ENCODE measurements at places on chromosomes 1 and 21.

- peak; percentile 97 for DNase-seq
Observed at GRCh38 chr1:207751790-207752455, at the start of gene CD46. CD46 (plus strand) TSS chr1:207752054; CDS start chr1:207752213, 159 bp downstream.

- DNase-seq = no peak
Observed at GRCh38 chr1:47883963-47884362, 113.2 kb downstream of the TRABD2B start.

DNA sequence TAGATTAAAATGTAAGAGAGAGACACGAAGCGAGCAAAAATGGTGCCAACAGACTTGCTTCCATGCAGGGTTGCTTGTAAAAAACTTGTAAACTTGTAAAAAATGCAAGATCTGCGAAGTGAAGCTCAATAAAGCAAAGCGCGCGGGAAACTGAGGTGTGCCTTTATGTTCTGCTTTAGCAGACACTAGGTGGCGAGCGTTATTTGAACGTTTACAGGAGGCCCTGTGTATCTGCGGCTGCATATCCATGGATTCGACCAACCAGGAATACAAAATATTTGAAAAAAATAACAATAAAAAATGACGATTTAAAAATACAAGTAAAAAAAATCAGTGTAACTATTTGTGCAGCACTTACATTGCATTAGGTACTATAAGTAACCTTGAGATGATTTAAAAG, 1.5 kb downstream of the UBE2G2 start:
- DNase-seq = peak; percentile 31

DNA sequence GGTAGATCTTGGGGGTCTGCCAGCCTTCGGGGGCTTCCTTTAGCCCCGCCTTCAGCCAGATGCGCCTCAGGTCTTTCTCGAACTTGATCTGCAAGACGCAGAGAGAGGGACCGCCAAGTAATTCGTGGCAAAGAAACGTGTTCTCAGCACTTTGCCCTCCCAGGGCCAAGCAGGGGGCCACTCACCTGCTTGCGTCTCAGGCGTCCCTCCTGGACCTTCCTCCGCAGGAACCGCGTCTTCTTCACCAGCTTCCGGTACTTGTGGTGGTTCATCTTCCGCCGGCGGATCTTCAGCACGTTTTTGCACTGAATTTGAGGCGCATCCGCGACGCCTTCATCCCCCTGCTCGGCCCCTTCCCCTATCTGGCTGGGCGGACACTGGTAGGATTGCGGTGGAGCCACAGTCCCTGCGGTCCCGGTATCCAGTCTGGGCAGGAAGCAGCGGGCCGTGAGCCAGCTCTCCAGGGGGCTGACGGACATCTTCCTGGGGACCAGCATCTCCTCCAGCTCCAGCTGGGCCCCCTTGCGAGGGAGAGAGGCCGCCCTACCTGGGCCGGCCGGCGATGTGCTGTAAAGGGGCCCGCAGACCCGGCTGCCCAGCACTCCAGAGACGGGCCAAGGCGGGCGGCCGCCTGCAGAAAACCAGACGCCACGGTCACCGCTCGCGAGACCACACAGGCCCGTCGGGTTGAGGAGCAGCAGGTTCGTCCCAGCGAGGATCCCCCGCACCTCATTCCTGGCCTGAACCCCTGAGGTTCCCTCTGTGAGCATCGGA, 1.0 kb downstream of the AURKAIP1 start:
- DNase-seq = no peak

GRCh38 chr1:222736972-222737371, at the start of gene FAM177B:
FAM177B (plus strand) TSS chr1:222737202; CDS start chr1:222746546, 9,344 bp downstream.
- DNase-seq = no peak

GRCh38 chr1:228288536-228289238, 80.8 kb downstream of the OBSCN start:
- no peak for DNase-seq

- no peak for DNase-seq
Observed at GRCh38 chr1:66381621-66382275, 152.2 kb upstream of the SGIP1 start.

DNA sequence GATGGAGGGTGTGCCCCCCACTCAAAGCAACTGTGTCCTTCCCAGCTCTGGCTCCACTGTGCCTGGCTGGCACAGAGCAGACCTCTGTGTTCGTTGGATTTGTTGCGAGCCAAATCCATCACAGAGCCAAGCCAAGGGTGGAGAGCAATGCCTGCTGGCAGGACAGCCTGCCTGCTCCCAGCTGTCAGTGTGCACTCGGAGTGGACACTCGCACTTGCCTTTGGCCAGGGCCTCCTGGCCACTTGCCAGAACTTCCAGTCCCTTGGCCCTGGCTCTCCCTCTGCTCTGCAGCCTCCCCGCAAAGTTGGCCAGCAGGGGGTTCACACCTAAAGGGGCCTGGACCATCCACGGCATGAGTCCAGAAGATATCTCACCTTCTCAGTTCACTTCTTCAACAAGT, 16.4 kb downstream of the HEYL start:
- no peak for DNase-seq

DNA sequence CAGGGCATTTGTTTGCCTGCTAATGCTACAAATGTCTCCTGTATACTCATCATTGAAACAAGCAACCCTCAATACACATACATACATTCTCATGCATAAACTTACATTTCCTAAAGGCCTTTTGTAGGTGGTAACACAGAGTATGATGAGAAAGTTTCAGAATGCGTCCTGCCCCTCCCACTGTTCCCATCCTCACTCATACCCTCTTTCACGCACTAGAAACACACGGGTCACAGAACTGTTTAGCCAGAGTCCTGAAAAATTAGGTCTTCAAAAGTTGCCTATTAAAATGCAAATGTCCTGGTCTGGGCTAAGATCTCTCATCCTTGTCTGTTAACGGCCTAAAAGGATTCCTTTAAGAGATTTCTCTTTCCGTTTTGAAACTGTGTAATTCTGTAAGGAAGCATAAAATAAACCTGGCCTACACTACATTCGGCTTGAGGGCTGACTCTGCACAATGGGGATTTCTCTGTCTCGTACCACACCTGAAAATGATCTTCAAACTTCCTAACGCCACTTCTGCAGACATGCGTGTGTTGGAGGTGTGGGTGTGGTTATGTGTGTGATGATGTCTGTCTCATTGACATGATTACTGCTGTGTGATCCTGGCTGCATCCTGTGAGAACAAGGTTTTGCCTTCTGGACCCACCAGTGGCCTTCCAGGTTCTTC, 5.3 kb upstream of the FCER1A start:
- no peak for DNase-seq

- DNase-seq = no peak
Observed at GRCh38 chr1:21667348-21668231, 1.6 kb downstream of the RAP1GAP start.

GRCh38 chr1:84574936-84575335, 696 bp upstream of the CTBS start:
- DNase-seq = no peak

- peak; percentile 41 for DNase-seq
Observed at GRCh38 chr1:94805912-94806311, 14.2 kb upstream of the SLC44A3 start.

DNA sequence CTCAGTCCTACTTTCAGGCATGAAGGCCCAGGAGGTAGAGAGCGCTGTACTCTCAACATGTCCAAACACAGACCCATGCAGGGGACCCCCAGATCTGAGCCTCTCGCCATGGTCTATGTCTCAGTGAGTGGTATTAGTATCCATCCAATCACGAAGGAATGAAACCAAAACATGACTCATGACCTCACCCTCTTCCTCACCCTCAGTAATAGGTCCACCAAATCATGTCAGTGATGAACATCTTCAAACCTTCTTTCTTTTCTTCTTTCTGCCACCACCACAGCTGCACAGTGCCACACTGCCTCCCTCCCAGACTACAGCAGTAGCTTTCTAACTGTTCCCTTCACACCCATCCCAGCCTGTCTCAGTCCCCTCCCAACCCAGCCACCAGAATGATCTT, 16.8 kb downstream of the C1orf116 start:
- no peak for DNase-seq

DNA sequence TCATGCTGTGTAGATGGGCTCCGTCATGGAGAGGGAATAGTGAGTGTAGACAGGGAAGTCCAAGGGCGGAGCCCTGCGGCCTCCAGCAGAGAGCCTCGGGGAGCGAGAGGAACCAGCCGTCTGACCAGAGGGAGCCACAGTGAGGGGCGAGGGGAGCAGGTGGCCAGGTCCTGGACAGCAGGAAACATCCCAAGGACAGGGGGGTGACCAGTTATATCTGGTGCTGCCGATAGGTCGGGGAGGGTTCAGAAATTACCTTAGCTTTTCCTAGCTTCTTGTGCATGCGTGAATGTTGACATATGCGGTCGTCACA, 46.5 kb downstream of the TRAPPC10 start:
- DNase-seq = no peak

DNA sequence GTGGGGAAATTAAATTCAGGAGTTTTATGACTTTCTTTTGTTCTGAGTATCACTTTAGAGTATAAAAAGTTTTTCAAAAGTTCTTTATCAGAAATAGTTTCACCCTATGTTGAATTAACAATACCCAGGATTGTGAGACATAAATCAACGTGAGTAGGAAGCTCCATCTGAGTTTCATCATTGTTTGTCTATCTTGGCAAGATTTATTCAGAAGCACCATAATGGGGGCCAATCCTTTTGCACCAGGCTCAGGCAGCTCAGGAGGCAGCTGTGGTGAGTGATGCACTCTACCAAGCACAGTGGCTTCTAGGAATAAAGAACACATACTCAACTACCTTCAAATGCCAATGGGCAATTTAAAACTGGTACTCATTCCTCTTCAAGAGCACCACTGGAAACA, 12.0 kb downstream of the CREG1 start:
- DNase-seq = no peak

DNA sequence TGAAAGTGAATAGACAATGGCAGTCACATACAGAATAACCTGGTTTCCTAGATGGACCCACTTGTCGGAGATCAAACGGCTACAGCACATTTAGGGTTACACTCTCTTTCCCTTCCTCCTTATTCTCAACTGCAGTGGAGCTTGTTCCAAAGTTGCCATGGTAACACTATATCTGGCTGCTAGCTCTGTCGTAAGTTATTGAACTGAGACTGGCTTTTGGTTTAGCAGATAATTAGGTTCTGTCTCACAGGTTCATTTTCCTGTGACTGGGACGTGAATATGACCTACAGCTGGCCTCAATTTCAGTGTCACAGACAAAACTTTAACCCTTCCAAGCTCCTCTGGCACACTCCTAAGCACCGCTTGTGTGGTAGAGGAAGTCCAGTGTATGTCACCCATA, 875.8 kb downstream of the USP25 start:
- DNase-seq = no peak

- DNase-seq = no peak
Observed at GRCh38 chr1:233033361-233033760, 83.0 kb downstream of the NTPCR start.

GRCh38 chr1:19824541-19824940, 9.5 kb upstream of the RNF186 start:
- no peak for DNase-seq

DNA sequence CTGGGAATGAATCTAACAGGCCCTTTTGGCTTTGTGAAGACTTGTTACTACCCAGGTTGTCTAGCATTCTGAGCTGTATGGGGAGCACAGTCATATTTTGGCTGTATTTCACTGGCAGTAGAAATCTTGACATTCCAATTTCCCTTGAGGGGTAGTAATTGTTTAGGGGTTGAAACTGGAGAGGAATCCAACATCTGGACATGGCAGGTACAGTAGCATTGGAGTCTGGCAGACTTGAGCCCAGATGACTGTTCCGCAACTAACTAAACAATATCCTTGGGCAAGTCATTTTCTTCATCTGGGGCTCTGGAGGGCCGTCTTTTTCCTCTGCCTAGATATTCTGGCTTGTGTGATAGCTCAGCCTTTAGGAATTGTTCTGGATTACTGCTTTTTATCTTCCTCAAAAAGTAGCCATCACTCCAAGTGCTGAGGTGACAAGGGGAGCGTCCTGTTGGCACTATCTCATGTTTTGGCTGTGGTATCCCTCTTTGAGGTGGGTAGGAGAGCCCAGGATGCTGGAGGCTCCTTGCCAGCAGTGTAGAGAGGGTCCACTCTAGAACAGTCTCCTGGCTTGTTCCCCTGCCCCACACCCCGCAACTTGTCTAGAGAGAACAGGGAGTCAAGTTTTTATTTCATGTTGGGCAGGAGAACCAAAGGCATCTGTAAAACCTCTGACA, 22.7 kb upstream of the NBL1 start:
- DNase-seq = no peak

GRCh38 chr1:119040906-119041305, 52.8 kb upstream of the TBX15 start:
- no peak for DNase-seq

- no peak for DNase-seq
Observed at GRCh38 chr1:94927405-94928175, 680 bp upstream of the CNN3 start.

DNA sequence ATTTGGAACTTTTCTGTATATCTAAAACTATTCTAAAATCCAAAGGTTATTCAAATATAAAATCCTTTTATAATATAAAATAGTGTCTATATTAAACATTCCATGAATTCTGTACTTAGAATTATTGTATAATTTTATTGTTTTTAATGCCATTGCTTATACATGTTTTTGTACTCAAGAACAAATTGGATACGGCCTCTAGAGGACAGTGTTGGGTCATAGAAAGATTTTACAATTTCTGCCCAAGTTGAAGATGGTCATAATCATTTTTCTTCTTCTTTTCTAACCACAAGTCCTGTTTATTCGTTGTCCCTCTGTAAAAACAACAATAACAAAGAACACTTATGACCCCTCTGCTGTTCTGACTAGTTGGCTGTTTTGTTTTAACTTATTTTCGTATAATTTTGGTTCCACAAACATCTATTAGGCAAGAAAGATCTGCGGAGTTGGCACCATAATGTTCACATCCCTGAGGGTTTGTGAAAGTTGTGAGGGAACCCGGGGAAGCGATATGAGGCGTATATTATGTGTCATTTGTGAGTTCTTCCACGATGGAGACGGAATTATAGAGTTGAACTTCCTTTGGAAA, 75.7 kb upstream of the KIF26B start:
- peak; percentile 44 for DNase-seq

- DNase-seq = no peak
Observed at GRCh38 chr1:38061883-38062328, 15.3 kb upstream of the POU3F1 start.

- DNase-seq = peak; percentile 53
Observed at GRCh38 chr1:91555821-91556531, 55.3 kb downstream of the CDC7 start.

GRCh38 chr1:227944931-227945890, 2.5 kb downstream of the WNT9A start:
- DNase-seq = no peak

DNA sequence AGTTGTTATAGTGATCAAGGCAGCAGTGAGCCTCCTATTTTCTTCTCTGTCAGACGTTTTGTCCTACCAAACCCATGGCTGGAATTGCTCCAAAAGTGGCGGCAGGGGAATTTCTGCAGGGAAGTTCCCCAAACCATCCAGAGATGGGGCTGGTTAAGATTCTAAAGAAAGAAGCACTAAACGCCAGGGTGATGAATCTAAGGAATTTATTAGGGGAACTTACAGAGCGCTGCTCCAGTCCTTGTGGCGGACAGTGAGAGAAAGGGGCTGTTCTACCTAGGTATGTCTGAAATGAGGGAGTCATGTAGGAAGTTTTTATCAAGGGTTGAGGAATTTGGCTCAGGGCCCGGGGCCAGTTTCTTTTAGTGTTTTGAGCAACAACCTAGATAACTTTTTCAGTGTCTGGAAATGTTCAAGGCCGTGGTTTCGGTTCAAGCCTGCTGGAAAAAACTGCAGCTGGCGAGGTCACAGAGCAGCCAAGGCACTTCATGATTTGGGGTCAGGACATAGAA, 222.4 kb upstream of the B3GALT2 start:
- no peak for DNase-seq
